ENCODE measurements at places on chromosomes 12 and 14.

GRCh38 chr12:62900686-62901272, 34.2 kb downstream of the PPM1H start:
- DNase-seq: no peak

- no peak for DNase-seq
Observed at GRCh38 chr12:2637371-2637770, 157.4 kb upstream of the FKBP4 start.

DNA sequence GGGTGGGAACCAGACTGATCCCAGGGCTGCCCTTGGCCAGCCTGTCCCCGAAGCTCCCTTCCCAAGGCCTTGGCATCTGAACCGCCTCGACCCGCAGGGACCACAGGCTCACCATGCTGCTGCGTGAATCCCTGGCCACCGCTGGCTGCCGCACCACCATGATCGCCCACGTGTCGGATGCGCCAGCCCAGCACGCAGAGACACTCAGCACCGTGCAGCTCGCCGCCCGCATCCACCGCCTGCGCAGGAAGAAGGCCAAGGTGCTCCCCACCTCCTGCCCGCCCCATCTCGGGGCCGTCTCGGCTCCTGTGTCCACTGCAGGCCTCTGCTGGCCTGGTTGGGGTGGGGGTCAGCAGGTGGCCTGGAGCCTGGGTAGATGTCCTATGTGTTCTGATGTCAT, 35.7 kb downstream of the KIF26A start:
- no peak for DNase-seq

DNA sequence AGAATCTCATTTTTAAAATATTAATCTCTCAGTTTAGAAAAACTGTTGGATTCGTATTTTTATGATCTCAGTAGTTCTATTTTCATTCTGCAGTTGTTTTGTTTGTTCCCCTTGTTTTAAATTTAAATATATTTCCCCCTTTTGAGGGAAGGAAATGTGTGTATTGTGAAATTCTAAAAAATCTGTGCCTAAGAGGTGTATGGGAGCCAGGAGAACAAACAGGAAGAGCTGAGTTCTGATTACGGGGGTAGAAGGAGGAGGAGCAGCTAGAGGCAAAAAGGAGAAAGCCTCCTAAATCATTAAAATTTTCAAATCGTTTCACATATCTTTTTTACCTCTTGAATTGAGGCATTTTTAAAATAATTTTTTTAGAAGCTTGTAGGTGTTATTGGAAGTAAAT, 2.3 kb downstream of the RDH12 start:
- no peak for DNase-seq

DNA sequence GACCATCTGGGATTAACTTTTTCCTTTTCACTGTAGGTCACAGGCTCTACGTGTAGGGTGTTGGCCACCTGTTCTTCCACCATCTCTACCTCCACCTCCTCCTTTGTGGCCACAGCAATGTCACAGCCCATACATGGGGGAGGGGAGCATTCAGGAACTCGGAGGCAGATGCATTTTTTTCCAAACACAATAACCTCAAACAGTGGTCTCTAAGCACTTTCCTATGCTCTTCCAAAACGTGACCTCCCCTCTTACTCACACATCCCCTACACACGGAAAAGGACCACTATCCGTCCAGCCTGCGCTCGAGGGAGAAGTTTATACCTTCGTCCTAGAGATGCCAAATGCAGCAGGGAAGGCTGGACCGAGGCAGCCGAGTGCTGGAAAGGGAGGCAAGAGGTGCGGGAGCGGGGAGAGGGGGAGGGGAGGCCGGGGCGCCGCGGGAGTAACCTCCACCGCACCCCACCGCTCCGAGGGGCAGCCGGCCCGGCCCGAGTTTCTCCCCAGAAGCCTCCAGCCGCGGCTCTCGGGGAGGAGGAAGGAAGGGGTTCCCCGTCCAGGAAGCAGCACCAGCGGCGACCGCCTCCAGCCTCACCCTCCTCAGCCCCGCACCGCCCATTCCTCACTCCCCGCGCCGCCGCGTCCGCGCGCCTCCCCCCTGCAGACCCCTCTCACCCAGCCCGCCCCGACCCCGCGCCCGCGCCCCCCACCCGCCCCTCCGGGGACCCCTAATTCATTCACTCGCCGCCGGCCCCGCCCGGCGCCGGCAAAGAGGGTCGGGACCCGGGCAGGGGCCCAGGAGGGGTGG, 594 bp downstream of the KRAS start:
- DNase-seq: peak; percentile 2

DNA sequence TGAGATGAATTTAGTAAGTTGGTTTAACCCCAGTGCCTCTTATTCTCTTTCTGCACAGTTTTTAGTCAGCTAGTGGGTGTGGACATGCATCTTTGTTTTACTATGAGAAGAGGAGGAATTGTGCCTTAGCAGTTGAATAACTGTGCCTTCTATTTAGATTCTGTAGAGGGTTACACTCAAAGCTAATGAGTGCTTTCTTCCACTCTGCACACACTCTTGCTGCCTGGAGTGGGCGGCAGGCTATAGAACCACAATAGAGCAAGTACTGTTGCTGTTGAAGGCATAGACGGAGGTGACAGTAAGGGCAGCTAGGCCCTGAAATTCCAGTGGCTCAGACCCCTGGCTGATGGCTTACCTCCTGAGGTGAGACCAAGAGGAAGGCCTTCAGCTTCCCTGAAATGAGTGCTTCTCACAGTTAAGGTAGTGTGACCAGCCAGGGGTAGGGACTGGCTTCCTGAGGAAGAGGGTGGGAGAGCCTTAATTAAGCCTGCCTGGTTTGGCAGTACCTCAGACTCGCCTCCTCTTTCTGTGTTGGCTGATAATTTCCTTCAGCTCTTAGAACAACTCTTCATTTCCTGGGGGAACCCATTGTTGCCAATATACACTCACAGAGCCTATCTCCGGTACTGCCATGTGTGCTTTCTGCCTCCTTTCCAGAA, 24.7 kb downstream of the SUSD6 start:
- no peak for DNase-seq

DNA sequence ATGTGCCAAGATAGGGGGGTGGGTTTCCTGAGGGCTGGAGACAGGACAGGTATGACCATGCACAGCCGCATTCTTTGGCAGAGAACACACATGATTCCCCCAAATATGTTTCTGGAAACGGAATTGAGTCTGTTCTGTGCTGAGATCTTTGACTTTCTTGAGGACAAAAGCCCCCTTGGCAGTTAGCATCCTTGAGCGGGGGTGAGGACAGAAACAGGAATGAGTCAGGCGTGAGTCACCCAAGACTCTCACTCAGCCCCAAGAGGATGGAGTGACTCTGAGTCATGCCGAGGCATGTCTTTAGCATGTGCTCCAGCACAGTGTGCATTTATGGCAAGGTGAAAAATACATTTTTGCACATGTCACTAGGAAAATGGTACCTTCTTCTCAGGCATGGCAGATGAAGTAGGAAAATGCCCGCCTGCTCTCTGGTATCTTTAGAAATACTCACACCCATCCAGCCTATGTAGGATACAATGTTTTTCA, 52.1 kb downstream of the DAD1 start:
- peak; percentile 68 for DNase-seq

- no peak for DNase-seq
Observed at GRCh38 chr12:20423557-20423956, 55.2 kb downstream of the PDE3A start.

DNA sequence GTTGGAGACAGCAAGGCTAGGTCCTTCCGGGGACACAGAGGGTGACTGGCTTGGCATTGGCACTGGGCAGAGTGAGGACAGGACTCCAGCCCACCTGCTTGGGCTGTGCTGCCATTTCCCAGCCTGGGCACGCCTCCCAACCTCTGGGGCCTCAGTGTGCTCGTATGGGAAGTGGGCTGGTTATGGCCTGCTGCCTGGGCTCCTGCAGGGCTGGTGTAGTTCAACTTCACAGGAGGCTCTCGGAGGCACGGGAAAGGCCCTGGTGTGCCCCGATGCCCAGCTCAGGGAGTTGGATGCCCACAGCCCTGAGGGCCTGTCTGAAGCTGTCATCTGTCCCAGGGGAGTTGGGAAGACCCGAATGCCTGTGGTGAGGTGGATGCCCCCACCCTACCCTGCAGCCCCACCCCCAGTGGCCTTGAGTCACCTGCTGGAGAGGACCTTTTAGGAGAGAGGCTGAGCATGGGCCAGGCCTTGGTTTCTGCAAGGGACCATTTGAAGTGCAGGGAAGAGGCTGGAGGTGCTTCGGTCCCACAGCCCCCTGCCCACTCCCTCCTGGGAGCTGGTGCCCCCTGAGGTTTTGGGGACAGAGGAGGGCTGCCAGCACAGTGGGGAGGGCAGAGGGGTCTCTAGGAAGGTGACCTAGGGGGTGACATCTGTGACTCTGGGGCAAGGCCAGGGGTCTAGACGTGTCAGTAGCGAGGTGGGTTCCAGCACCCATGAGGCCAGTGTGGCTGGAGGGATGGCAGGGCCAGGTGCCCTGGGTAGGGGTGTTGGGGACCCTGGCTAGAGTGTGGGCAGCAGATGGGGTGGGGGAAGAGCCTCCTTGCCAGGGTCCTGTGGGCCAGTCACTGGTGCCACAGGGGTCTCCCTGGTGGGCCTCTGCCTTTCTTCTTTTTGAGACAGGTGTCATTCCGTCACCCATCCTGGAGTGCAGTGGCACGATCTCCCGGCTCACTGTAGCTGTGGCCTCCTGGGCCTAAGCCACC, 9.1 kb downstream of the ULK1 start:
- DNase-seq: no peak

- DNase-seq: no peak
Observed at GRCh38 chr12:66309606-66310005, 7.3 kb downstream of the HELB start.

Data from activated CD4-positive, CD25-positive, alpha-beta regulatory T cell treated with anti-CD3 and anti-CD28 coated beads, Interleukin-2, amount 50 U/mL, for 16 hours (primary cell).